ENCODE measurements at places on chromosomes 12 and 14. TPM values are rescaled to one million over a fixed set of nuclear protein-coding genes. Genes with fewer than 3 reads are reported as not detected.

DNA sequence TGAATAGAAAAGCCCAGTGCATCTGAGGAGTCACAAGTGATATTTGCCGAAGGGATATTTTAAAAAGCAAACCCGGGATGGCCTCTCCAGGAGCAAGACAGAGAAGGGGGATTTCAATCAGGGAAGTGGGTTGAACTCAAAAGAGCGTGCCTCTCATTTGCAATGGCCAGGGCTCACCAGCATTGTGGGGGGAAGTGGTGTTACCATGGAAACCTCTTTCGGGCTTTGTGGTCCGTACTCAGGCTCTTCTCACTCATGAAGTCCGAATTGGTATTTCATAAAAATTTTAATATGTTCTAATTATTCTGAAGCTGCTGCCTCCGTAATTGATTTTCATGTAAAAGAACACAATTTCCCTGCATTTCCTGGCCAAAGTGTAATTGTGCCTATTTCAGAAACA is 79.8 kb downstream of the SLC15A4 start:
- no peak for DNase-seq

DNA sequence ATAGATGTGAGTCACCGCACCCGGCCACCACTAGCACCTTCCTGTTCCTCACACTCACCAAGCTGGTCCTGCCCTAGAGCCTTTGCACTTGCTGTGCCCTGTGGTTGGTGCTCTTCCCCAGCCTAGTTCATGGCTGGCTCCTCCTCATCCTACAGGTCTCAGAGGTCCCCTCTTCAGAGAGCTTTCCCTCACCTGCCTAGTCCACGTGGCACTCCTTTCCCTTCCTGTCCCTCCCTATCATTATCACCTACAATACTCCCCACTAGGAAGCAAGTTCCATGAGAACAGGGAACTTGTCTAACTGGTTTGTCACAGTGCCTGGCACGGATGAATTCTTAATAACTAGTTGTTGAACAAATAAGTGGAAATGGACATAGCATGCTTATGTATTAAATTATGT is 24.0 kb upstream of the TMED10 start:
- no peak for DNase-seq

GRCh38 chr14:92984082-92984788 is 61.3 kb downstream of the CHGA start:
- no peak for DNase-seq

Gene CD4
- 2.3 TPM for total RNA-seq

DNA sequence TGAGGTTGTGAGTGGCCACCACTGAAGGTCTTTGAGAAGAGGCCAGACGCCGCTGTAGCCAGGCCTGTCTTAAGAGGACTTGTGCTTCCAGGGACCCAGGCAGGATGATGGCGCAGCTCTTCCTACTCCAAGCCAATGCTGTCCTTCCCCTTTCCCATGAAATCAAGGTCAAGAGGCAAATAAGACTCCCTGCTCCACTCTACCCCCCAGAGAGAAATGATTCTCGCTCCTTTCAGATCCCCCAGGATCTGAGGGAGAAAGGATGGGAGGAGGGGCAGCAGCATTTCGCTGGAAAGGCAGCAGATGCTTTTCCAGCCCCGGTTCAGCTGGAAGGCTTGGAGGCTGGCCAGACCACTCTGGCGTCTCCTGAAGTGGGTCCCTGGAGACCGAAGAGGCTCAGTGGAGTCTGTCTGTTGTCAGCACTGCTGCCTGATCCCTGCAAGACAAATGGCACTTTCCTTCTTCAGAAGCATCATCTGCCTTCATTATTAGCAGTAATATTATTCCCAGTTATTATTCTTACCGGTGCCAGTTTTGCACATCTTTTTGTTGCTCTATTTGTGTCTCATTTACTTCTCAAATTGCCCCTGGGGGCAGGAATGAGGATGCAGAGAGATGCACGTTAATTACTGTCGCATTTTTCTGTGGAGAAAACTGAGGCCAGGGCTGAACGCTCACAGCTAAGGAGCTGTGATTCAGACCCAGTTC is 51.4 kb downstream of the C14orf132 start:
- DNase-seq, result peak; percentile 41

DNA sequence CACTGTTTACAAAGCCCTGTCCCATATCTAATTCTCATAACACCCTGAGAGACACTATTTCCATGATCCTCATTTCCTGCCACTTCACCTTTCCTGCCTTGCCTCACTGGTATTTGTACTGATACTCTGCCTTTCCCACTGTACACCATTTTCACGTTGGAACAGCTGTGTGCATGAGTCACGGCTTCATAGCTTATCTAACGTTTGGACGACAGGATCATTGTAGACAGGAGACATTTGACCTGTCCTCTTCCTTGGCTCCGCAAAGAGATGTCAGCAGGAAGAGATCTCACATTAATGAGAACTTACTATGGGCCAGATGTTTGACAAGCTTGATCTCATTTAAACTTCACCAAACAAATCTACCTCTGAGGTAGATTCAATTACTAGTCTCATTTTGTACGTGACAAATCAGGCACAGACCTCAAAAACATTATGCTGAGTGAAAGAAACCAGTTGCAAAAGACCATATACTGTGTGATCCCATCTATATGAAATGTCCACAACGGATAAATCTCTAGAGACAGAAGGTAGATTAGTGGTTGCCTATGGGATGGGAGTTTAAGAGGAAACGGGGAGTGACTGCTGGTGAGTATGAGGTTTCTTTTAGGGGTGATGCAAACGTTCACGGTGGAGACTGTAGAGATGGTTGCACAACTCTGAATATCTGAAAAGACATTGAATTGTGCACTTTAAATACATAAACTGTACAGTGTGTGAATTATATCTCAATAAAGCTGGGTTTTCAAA is 71.2 kb downstream of the KCNK13 start:
- no peak for DNase-seq

GRCh38 chr14:25049568-25050268 is at the start of gene STXBP6:
STXBP6 (minus strand) TSS chr14:25050147; CDS start chr14:24974818, 75,329 bp downstream.
- DNase-seq, result peak; percentile 76

Gene PLXNC1
- 39.5 TPM for total RNA-seq

DNA sequence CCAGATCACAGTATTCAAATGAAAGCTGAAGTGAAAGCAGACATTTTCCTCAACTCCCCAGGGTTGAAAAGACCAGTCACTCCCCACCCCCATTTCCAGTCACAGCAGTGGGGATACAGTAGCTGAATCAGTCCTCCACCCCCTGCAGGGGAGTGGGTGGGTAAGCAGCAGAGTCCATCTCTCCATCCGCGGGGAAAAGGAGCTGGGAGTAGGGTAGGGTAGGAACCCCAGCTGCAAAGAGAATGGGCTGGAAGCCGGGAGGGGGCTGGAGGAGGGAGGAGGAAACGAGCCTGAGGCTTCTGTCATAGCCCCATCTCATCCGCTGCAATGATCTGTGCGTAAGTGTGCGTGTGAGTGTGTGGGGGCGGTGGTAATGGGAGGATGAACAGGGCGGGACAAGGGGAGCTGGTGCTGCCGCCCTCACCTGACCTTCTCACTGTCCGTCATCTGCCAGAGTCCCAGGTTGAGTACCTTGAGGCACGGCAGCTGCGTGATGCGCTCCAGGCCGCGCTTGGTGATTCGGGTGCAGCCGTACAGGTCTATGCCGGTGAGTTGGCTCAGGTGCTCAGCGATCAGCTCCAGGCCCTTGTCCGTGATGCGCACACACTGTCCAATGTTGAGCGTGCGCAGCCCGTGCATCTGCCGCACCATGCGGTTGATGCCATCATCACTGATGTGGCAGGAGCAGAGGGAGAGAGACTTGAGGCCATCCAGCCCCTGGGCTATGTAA is 1.8 kb downstream of the FBXL14 start:
- DNase-seq, result peak; percentile 40

- no peak for DNase-seq
These were observed 61.7 kb upstream of the DLK1 start for GRCh38 chr14:100664841-100665510.

Gene KCNJ8
- total RNA-seq, result 5.9 TPM

DNA sequence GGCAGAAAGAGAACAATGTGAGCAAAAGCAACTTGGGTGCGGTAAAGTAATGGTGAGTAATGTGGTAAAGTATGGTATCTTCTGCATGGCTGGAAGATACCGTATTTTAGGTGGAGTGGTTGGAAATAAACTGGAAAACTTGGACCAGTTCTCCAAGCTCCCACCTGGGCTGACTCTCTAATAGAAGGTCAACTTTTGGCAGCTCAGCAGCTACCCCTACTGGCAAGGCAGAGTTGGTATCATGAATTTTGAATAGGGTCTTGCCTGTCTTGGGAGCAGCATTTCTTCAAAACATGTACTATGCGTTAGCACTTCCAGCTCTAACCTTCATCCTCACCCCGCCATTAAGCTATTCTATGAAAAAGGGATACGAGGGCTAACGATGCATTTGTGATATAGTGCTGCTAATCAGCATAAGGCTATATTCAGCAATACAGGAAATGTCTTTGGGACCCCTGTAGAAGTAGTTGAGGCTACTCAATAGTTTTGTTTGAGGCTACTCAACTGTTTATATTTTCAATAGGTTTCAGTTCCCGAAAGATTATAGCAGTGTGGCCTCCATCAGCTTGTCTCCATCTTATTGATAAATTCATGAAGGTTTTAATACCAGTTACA is 276.3 kb upstream of the FAR2 start:
- peak; percentile 15 for DNase-seq

Gene GPRC5D
- total RNA-seq, result not detected

Gene TPH2
- total RNA-seq, result not detected

- DNase-seq, result no peak
These were observed 275.2 kb downstream of the RAD51B start for GRCh38 chr14:68094752-68095151.

Gene GSG1
- not detected for total RNA-seq

GRCh38 chr14:86115972-86116371 is 586.0 kb downstream of the FLRT2 start:
- no peak for DNase-seq

DNA sequence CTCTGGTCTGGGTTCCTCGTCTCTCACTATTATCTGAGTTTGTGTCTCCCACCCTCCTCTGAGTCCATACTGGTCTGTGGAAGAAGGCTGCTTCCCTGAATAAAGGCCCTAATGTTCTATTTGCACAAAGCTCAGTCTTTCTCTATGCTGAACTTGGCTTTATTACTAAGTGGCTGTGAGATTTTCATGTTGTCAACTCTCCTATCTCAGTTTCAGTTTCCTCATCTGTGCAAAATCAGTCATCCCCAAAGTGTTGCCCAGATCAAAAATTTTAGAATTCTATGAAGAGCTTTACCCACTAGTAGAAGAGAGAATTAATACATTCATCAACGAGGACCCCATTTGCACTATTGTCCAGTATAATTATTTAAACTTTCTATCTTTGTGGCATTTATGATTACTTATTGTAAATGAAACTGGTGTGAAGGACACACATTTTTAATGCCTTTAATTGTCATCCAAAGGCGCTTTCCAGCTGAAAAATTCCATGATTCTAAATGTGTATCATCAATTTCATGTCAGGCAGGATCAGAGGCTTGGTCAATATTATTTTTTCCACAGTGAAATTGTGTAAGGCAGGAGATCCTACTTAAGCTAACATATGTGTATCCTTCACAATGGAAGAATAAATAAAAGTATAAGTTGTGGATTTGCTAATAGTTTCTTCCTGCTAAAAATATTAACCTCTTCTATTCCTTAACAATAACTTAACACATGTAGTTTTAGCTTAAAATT is 79.1 kb upstream of the EEA1 start:
- DNase-seq, result no peak

GRCh38 chr12:31035967-31036665 is 37.5 kb upstream of the DDX11 start:
- no peak for DNase-seq

Gene ZDHHC22
- total RNA-seq, result 12.0 TPM

GRCh38 chr14:83707056-83707455 is 1822.9 kb upstream of the FLRT2 start:
- no peak for DNase-seq

DNA sequence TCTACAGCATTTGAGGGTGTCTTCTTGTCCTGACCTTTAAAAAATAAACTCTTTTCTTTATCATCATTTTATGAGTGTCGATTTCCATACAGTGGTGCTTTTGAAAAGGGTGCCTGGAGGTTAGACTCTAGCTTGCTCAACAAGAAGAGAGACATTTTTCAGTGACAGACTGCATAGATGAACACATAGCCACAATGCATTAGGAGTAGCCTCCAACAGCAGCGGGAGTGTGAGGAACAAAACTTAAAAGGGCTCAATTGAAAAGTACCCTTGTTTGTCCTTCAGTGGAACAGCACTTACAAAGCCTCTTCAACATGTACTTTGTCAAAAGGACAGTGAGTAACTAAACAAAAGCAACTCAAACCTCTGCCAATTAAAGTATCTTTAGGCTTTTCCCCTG is 119.3 kb downstream of the SOX5 start:
- no peak for DNase-seq

DNA sequence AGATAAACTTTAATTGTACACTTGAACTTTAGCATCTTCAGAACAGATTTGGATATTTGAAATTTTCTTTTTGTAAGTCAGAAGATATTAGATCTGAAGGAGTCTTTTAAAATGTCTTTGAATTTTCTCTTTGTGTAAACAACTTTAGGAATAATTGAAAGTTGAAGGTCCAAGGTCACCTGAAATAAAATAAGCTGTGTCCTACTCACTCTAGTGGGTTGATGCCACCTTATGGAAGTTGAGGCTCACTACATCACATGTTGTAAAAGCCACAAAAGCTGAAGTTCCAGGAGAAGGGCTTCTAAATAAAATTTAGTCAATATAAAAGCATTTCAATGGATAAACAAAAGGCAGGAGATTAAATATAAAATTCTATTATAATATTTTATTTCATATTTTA is 122.0 kb upstream of the ATXN7L3B start:
- no peak for DNase-seq

DNA sequence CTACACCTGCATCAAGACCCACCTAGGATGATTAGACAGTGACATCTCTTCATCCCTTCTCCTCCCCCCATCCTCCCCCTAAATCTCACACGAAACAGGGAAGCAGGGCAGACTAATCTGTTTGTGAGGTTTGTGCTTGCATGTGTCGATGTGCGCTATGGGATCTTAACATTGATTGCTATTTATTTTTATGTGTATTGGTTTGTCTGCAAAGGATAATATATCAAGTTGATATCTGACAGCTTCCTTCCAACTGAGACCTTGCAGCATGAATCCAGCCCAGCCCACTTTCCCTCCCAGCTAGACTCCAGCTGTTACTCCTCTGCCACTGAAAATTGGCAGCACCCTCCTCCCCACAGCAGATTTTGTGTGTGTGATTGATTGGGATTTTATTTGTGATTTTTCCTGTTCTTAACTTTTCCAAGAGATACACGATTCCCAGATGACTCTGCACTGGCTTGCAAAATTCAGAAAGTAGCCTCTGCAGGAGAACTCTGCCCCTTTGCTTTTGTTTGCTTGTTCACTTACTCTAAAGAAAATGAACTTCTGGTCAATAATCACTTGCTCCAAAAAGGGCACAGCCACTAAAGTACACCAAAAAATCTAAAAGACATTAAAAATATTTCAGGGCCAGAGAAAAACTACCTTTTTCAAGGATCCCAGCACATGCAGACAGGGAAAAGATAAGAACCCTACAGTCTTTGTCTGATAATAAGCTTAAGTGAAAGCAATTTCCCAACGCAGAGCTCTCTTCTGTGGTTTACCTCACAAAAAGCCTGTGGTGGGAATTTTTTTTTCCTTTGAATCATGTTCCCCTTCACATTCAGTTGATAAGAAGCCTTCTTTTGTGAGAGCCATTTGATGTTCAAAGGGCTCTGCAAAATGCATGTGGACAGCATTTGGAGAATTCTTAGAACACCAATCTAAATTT is 222.1 kb downstream of the RPS29 start:
- DNase-seq, result no peak

Gene GLS2
- 5.9 TPM for total RNA-seq

Measured in occipital lobe (tissue), 3 donors.